ENCODE measurements at places on chromosomes 4 and X. TPM values are rescaled to one million over a fixed set of nuclear protein-coding genes. Genes with fewer than 3 reads are reported as not detected.

IGFBP7 gene
- 147 TPM for total RNA-seq

- DNase-seq = no peak
Measured at GRCh38 chrX:23980011-23980441, 47.0 kb downstream of the KLHL15 start.

DNA sequence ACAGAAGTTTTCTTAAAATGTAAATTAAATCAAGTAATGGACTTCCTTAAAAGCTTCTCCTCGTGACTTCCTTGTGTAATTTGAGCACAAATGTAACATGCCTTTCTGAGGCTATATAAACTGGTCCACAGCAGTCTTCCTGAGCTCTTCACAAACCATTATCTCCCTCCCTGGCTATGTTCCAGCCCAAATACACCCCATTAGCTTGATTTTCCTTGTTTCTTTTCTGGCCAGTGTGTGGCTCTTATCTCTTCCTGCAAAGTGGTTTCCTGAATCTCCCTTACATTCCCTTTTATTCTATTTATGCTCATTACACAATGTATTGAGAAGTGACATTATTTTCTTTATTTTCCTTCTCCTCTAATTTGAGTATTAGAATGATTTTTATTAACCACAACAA is 1085.3 kb upstream of the PCDH10 start:
- DNase-seq = no peak

DNA sequence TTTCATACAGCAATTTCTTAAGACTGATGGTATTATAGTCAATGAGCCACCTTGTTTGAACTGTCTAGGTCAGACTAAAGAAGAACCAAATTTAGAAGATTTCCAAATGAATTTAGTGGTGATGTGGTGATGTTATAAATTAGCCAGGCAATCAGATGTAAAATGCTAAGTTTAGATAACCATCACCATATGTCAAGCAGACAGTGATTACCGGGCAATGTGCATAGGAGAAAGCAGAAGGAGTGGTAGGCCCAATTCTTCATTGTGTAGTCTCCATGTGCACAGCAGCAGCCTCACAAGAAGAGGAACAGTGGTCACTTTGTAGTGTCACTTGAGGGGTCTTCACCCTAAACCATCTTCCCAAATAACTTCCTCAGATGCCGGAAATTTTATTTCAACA is 198.8 kb downstream of the ANTXR2 start:
- DNase-seq = no peak

DNA sequence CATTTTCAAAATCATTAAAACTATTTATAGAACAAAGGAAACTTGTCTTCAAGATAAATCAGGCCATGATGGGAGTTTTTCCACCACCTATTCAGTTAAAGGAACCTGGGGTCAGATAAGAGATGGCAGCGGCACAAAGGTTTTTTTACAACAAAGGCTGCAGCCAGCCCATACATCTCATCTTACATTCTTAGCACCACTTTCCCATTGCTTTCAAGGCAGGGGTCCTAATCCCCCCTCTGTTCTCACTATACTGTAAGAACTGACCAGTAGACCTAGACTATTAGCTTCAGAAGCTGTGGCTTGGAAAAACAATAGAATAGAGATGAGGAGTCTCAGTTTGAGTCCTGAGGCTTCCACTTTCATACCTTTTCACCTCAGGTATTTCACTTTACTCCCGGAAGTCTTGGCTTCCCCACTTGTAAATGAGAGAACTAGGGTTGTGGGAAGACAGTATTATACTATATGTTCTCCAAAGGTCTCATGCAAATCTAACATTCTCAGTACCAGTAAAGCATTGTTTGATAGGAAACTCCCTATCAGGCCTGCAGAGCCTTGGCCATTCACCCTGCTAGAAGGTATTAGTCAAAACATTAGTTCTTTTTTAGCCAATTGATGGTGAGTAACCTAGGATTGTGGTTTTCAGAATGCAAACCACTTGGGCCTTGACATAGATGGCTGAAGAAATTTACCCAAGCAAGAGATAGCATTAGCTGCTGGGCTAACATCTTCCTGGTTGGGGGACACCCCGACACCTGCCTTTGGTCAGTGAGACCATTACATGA is 182.9 kb upstream of the PBDC1 start:
- DNase-seq = no peak
